ENCODE measurements at places on chromosomes 2 and 18. TPM values are rescaled to one million over a fixed set of nuclear protein-coding genes. Genes with fewer than 3 reads are reported as not detected.

The ERICH2 gene
- total RNA-seq = not detected

The WNT10A gene
- not detected for total RNA-seq

The INO80C gene
- 16.3 TPM for total RNA-seq

DNA sequence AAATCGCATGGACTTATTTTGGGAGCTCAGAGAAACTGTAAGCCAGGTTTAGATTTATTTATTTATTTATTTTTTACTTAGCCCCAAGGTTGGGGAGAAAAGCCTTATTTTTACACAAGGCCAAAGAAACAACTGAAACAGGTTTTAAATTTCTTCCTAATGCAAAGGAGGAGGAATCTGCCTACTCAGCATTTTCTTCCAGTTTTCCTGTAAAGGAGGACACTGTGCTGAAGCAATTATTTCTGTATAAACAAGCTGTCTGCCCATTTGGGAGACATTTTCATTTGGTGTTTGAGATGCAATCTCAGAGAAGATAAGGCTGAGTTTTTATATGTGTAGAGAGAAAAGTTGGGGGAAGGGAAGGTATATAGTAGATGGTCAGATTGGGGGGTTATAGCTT lies 125.0 kb downstream of the ETAA1 start:
- DNase-seq = no peak

- DNase-seq = no peak
Observed at GRCh38 chr2:195022508-195022830, 634.6 kb upstream of the SLC39A10 start.

GRCh38 chr2:193409951-193410350 lies 1215.2 kb upstream of the TMEFF2 start:
- no peak for DNase-seq

DNA sequence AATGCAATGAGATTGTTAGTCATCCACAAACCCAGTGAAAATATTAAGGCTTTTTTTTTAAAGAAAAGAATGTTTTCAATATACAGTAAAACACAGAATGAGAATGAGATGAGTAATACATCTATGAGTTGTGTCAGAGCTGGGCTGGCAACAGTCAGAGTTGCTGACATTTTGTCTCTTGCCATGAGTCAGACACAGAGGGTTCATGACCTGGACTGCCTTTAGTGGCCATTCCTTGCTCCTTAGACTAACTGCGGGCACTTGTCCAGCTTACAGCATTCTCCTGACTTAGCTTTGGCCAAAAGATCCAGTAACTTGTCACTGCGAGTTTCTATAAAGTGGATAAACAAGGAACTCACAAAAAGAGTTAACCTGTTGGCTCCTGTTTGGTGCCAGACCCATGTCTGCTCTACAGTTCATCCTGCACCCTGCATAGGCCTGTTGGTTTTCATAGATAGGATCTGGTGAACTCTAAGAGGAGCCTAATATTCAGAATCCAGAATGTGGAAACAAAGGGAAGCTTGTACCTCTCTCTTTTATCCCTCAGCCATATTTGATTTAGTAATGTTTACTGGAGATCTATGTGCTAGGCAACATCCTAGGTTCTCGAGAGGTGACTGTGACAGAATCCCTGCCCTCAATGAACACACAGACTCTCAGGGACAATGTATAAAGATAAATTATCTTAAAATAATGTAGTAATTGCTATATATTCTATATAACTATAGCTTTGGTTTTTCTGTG lies 391.5 kb upstream of the VWC2L start:
- DNase-seq = no peak

DNA sequence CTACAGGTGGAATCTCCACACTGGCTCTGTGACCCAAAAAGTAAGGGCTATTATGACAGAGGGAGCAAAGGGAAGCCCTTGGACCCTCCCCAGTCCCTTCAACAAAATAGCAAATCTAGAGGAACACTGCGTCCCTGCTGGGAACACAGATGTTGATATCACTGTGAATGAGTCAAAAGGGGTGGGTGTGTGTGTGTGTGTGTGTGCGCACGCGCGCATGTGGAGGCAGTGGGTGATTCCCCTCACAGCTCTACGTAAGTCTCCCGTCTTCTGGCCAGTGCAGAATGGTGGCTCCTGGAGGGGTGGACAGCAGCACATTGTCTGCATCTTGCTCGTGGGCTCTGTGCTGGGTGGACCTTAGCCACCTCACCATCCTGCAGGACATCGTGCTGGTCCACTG lies 7.8 kb upstream of the C2orf72 start:
- DNase-seq = no peak

- DNase-seq = no peak
Observed at GRCh38 chr2:36912695-36913094, 53.6 kb downstream of the STRN start.

DNA sequence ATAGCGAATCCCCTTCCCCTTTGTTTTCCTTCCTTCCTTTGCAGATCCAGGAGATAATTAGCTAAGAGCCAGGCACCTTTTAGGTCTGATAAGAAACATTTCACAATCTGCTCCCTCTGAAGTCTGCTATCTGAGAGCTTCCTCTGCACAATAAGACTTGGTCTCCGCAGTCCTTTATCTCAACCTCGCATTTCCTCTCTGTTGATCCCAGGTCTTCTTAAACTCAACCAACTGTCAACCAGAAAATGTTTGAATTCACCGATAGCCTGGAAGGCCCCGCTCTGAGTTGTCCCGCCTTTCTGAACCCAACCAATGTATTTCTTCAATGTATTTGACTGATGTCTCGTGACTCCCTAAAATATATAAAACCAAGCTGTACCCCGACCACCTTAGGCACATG lies 78.4 kb upstream of the CTDP1 start:
- no peak for DNase-seq

DNA sequence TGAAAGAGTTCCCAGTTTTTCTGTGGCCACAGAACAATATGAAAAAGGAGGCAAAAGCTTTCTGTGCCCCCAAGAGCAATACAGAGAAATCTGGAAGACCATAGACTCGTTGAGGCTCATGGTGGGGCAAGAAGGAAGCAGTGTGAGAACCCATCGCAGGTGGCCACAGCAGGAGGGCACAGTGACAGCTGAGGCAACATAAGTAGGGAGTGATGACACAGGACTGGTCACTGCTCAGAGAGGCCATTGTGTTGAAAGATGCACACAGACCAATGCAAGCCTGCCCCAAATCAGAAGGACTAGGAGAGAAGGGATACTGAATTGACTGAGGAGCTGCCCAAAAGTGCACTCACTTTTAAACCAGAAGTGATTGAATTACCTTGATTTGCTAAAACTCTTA lies 483.6 kb downstream of the EPHA4 start:
- no peak for DNase-seq

Measured in GM23338 (cell line).